ENCODE measurements at places on chromosomes 1 and 21. TPM values are rescaled to one million over a fixed set of nuclear protein-coding genes. Genes with fewer than 3 reads are reported as not detected.

The RPTN gene
- total RNA-seq: not detected

- no peak for DNase-seq
- no peak overlapping the region for H3K4me3 ChIP-seq
- H3K27me3 ChIP-seq: peaks cover 42% of the 10 kb centered on the region
These were observed 19.0 kb downstream of the CHIA start for GRCh38 chr1:111309690-111310089.

- peaks cover 9% of the 10 kb centered on the region for H3K4me1 ChIP-seq
- no peak overlapping the region for H3K4me3 ChIP-seq
- no peak for DNase-seq
- no peaks in the 10 kb centered on the region for H3K36me3 ChIP-seq
- H3K27ac ChIP-seq: no peak overlapping the region
- H3K27me3 ChIP-seq: no peaks in the 10 kb centered on the region
These were observed 109.1 kb upstream of the HOOK1 start for GRCh38 chr1:59705466-59706302.

DNA sequence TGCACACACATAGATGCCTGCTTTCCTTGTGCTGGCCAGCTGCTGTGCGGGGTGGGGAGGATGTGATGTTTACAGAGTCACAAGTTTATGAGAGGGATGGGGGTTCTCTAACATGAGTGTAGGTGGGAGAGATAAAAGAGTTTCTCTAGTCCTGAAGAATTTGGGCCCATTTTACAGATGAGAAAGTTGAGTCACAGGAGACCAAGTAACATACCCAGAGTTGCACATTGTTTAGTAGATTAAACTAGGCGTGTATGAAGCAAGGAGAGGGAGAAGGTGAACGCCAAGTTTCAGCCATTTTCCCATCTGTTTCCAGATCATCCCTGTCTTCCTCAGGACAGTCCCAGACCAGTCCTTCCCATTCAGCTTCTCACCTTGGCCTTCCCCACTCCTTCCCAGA lies 126.7 kb downstream of the EPHB2 start:
- DNase-seq: no peak
- peaks cover 17% of the 10 kb centered on the region for H3K4me1 ChIP-seq
- no peak overlapping the region for H3K4me3 ChIP-seq
- H3K27me3 ChIP-seq: no peaks in the 10 kb centered on the region
- no peak overlapping the region for H3K27ac ChIP-seq

DNA sequence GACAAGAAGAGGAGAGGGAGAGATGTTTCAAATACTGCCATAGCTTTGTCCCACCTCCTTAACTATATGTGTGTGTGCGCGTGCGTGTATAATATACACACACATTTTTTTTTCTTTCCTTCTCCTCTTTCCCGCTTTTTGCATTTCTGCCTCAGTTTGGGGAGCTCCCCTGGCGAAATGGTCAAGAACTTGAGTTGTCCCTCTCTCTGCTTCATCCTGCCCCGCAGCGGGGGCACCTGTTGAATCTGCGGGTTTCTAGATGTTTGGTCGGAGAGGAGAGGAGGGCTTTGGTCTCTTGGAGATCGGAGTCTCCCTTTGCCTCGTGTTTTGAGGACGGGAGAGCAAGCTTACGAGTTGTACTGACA lies 504 bp downstream of the SCCPDH start:
- peak; percentile 32 for DNase-seq
- peaks cover 22% of the 10 kb centered on the region for H3K36me3 ChIP-seq
- H3K4me1 ChIP-seq: peaks cover 37% of the 10 kb centered on the region
- peak overlapping the region; percentile 77 for H3K4me3 ChIP-seq
- peak overlapping the region; percentile 22 for H3K27ac ChIP-seq

DNA sequence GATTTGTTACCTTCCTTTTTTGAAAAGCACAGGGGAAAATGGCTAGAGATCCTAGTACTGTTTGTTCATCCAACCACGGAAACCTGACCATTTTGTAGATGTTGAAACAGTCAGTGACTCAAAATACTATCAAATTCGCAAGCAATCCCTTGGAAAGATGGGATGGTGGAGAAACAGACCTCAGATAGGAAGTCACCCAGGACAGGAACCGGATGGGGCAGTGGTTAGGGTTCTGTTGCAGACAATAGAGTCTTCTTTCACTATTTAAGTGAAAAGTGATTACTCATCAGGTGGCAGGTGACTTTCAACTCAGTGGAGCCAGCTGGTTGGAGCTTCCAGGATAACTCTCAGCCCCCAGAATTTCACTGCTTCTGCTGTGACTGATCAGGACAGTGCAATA lies 17.0 kb downstream of the LHX4 start:
- no peaks in the 10 kb centered on the region for H3K36me3 ChIP-seq
- H3K4me3 ChIP-seq: no peak overlapping the region
- no peak overlapping the region for H3K27ac ChIP-seq
- peaks cover 8% of the 10 kb centered on the region for H3K4me1 ChIP-seq

The ZNF648 gene
- 0.17 TPM for total RNA-seq

The HTR6 gene
- total RNA-seq: not detected

DNA sequence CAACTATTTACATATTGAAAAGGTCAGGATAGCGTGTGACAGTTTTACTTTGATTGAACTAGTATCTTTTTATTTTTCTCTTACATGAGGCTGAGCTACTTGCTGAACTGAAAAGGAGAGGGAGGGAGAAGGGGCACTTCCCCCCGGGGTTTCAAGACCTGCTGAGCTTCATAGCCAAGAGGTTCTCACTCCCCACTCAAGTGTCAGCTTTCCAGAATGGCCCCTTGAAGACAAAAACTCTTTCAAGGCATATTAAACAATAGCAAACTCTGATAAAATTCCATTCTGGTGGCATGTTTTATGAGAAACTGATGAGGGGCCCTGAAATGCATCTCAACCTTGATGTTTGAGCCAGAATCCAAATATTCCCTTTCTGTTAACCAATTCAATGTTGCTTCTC lies 143.0 kb downstream of the KAZN start:
- H3K36me3 ChIP-seq: no peaks in the 10 kb centered on the region
- no peaks in the 10 kb centered on the region for H3K4me1 ChIP-seq
- no peak overlapping the region for H3K4me3 ChIP-seq
- DNase-seq: no peak
- H3K27ac ChIP-seq: no peak overlapping the region

DNA sequence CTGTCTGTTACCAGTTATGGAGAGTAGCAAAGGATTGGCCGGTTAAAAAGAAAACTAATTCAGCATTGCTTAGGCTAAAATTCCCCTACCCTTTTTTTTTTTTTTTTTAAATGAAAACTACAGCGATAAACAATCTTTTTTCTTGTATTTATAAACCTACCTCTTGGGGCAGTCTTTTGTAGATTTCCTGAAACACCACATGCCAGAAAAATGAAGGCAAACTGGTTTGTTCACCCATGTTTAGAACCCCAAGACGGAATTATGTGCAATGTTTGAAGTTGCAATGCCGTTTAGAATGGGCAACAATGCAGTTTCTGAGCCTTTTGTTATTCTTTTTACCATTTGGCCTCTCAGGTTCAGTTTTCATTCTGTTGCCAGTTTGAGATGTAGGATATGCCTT lies 59.1 kb downstream of the PRDM2 start:
- H3K36me3 ChIP-seq: no peaks in the 10 kb centered on the region
- peaks cover 8% of the 10 kb centered on the region for H3K4me1 ChIP-seq
- peak overlapping the region; percentile 85 for H3K27ac ChIP-seq

DNA sequence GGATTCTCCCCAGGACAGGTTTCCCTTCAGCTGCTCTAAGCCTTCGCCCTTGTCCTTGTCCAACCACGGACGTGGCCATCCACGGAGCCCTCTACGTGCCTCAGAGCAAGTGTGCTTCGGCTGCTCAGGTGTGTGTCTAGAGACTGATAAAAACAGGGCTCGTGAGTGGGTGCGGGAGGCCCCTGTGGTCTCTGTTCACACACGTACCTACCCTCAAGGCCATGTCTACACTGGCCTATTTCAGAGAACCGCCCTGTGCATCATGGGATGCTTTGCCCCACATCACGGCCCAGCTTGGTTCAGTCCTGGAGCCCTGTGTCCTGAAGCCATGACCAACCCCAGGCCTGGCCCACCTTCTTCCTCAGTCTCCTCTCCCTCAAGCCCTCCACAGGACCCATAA lies 24.6 kb upstream of the RUNX3 start:
- no peaks in the 10 kb centered on the region for H3K36me3 ChIP-seq
- no peak for DNase-seq
- no peak overlapping the region for H3K27ac ChIP-seq
- no peak overlapping the region for H3K4me3 ChIP-seq
- peaks cover 30% of the 10 kb centered on the region for H3K27me3 ChIP-seq

DNA sequence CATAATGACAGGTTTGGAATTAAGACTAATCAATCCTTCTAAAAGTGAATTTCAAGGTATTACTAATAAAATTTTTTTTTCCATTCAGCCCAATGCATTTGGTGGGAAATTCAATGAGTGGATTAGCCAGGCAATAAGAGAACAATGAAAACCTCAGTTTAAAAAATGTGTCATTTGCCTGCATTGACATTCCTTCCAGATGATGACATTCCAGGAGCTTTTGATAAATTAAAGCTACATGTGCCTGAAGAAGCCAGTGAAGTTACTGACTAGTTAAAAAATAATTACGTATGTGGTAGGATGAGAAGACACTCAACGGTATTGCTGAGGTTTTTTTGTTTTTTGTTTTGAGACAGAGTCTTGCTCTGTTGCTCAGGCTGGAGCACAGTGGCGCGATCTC lies 37.9 kb upstream of the RC3H1 start:
- H3K36me3 ChIP-seq: no peaks in the 10 kb centered on the region
- DNase-seq: no peak
- peak overlapping the region; percentile 9 for H3K27ac ChIP-seq
- no peak overlapping the region for H3K4me3 ChIP-seq
- no peaks in the 10 kb centered on the region for H3K27me3 ChIP-seq

The RGS5 gene
- total RNA-seq: 1.9 TPM

The SLC2A5 gene
- total RNA-seq: not detected

- H3K4me3 ChIP-seq: no peak overlapping the region
These were observed 69.5 kb downstream of the DDX20 start for GRCh38 chr1:111825217-111825616.

The ARID4B gene
- total RNA-seq: 46.3 TPM

GRCh38 chr1:2121101-2121691 lies 71.0 kb downstream of the PRKCZ start:
- peaks cover 6% of the 10 kb centered on the region for H3K36me3 ChIP-seq
- no peak overlapping the region for H3K27ac ChIP-seq
- H3K27me3 ChIP-seq: no peaks in the 10 kb centered on the region
- no peaks in the 10 kb centered on the region for H3K4me1 ChIP-seq
- no peak for DNase-seq
- no peak overlapping the region for H3K4me3 ChIP-seq

DNA sequence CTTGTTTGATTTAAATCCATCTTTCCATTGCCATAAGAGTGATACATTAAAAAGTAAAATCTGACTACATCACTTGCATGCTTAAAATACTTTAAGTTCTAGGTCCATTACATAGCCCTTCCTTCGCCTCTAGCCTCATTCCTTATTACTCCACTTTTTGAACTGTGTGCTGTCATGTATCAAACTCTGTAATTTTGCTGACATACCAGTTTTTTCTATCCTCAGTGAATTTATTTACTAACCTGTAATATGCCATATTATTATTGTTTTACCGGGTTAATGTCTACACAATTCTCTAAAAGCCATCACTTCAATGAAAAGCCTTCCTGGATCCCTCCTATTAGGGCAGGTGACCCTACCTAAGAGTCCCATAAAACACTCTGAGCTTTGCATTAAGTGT lies 4.9 kb upstream of the SPRR2G start:
- no peaks in the 10 kb centered on the region for H3K4me1 ChIP-seq
- no peak overlapping the region for H3K27ac ChIP-seq
- DNase-seq: no peak
- no peak overlapping the region for H3K4me3 ChIP-seq
- no peaks in the 10 kb centered on the region for H3K36me3 ChIP-seq
- peaks cover 24% of the 10 kb centered on the region for H3K27me3 ChIP-seq

The HAO2 gene
- not detected for total RNA-seq

DNA sequence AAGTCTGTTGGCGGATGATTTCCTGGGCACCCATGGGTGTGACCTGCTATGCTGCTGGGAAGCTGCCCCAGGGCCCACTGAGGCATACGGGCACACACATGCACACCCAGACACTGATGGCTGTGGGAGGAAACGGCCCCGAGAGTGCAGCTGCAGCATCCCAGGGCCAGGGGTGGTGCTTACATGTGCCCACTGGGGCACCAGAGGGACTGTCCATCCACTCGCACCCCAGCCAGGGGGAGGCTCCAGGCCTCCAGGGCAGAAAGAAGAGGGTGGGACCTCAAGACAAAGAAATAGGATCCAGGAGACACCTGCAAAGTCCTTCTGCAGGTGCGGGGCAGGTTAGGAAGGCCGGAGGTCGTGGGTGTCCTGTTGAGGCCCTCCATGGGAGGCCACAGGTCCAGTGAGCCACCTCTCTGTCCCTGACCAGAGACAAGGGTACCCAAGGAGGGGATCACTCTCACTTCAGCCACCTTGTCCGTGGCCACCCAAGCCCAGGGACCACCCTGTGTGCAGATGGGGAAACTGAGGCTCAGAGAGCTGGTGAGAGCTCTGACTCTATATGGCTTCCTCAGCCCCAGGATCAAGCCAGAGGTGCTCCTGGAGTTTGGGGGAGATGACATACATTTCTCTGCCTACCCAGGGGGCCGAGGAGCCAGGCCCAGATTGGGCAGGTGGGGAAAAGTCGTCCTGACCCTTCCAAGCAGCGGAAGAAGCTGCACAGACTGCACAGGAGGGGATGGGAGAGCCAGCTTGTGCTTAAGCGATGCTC lies 57.1 kb downstream of the WNT9A start:
- DNase-seq: no peak
- H3K4me3 ChIP-seq: no peak overlapping the region
- no peak overlapping the region for H3K27ac ChIP-seq
- H3K36me3 ChIP-seq: no peaks in the 10 kb centered on the region
- peaks cover 4% of the 10 kb centered on the region for H3K4me1 ChIP-seq

The FCER1A gene
- not detected for total RNA-seq

- peaks cover 23% of the 10 kb centered on the region for H3K36me3 ChIP-seq
- H3K4me3 ChIP-seq: no peak overlapping the region
- no peak for DNase-seq
- H3K27me3 ChIP-seq: no peaks in the 10 kb centered on the region
These were observed 2.4 kb upstream of the TMEM125 start for GRCh38 chr1:43267291-43267805.

The LCK gene
- 0.88 TPM for total RNA-seq

The TRAF3IP3 gene
- not detected for total RNA-seq

GRCh38 chr1:46575300-46575699 lies 23.9 kb upstream of the KNCN start:
- peaks cover 4% of the 10 kb centered on the region for H3K36me3 ChIP-seq
- no peaks in the 10 kb centered on the region for H3K4me1 ChIP-seq
- H3K27me3 ChIP-seq: no peaks in the 10 kb centered on the region
- DNase-seq: no peak

- H3K4me3 ChIP-seq: no peak overlapping the region
- no peaks in the 10 kb centered on the region for H3K36me3 ChIP-seq
- H3K27ac ChIP-seq: no peak overlapping the region
- peaks cover 18% of the 10 kb centered on the region for H3K4me1 ChIP-seq
- no peaks in the 10 kb centered on the region for H3K27me3 ChIP-seq
- no peak for DNase-seq
These were observed 20.3 kb upstream of the LIN9 start for GRCh38 chr1:226329237-226329636.

DNA sequence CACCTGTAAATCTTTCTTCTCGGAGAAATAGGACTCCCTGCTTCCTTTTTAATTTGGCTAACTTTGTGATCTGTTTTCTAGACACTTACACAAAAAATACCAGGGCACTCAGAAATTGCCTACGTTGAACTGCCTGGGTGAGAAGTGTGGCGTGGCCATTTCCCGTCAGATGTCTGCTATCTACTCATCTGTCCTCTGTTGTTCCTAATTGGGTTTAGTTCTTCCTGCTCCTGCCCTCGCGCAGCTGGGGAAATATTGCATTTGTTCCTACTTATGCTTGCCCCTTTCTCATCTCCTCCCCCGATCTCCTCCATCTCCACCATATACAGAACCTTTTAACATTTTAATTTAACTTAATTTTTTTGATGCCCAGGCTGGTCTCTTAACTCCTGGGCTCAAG lies 55.1 kb downstream of the CD58 start:
- peaks cover 45% of the 10 kb centered on the region for H3K4me1 ChIP-seq
- no peak for DNase-seq
- peaks cover 12% of the 10 kb centered on the region for H3K36me3 ChIP-seq
- no peak overlapping the region for H3K4me3 ChIP-seq

Measured in Calu3 (cell line).